Fibroblast of the aortic adventitia (primary cell): ENCODE measurements at places on chromosomes 2 and 18. TPM values are rescaled to one million over a fixed set of nuclear protein-coding genes. Genes with fewer than 3 reads are reported as not detected.

The MYL1 gene
- total RNA-seq: not detected in 2 replicates

The CTDP1 gene
- 14.1 and 15.5 TPM in 2 replicates for total RNA-seq

The NEB gene
- total RNA-seq: 0.27 and 0.41 TPM in 2 replicates

The STARD6 gene
- not detected in 2 replicates for total RNA-seq

The FKBP1B gene
- 3.5 and 7.9 TPM in 2 replicates for total RNA-seq

The POTEJ gene
- total RNA-seq: not detected in 2 replicates

DNA sequence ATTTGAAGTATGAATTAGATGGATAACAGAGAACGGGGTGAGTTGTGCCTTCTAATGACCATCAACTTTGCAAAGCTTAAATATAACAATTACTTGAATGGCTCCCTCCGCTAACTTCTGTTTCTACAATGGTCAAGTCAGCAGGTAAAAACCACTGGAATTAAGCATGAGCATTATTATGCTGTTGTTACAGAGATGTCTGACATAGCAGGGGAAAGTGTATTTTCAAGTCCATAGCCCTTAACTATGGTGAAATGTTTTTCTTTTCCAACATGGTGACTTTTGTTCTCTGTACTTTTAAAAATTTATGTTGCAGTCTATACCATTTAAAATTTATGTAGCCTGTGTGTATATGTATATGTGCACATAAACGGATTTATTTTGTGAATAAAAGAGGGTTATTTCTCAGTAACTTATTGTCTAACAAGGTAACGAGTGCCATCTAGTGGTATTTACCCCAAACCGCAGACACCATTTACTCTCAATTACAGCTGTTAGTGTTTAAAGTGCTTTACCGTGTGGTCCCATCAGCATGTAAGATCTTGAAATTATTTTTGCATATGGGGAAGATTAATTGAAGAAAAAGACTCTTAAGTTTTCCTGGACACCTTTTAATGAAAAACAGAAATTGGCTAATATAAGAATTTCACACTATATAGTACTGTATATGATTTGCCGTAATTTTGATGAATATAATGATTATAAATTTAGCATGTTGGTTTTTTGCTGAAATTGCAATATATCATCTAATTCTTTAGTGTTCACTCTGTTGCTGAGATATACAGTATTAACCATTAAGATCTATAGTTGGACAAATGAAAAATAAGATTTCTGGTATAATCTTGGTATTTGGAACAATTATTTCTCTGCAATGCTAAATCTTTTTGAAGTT lies 78.2 kb downstream of the UBE2E3 start:
- DNase-seq: peak; percentile 53

DNA sequence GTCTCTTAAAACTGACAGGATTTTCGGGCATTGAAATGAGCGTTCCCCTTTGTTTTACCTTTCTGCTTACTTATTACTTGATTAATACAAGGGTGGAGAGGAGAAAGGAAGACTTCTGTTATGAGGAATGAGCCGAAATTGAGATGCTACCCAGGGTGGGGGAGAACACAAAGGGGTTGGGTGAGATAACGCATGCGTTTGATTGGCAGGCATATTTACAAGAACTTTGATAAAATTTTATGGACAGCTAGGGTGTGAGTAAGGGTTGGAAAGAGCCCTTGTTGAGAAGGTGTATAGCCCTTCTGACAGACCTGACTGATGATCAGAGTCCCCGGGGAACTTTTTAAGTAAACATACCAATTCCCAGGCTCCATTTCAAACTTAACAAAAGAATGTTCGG lies 1.8 kb downstream of the RNF138 start:
- DNase-seq: peak; percentile 21

DNA sequence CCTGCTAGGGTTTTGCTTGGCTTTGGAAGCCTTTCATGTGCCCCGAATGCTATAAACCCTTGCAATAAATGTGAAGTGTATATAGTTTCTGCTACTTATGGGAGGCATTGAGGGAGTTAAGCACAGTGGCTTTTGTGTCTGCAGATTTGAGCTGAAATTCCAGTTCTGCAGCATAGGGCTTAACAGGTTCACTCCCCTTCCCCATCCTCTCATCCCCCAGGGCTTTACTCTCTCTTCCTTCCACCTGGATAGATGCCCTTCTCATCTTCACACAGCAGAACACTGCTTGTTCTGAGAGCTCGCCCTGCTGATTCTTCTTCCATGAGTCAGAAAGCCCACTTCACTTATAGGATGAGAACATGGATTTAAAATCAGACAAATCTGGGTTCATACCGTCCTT lies 37.2 kb downstream of the SOX11 start:
- no peak for DNase-seq

- DNase-seq: no peak
Measured at GRCh38 chr18:3216987-3217386, 2.8 kb downstream of the MYOM1 start.

DNA sequence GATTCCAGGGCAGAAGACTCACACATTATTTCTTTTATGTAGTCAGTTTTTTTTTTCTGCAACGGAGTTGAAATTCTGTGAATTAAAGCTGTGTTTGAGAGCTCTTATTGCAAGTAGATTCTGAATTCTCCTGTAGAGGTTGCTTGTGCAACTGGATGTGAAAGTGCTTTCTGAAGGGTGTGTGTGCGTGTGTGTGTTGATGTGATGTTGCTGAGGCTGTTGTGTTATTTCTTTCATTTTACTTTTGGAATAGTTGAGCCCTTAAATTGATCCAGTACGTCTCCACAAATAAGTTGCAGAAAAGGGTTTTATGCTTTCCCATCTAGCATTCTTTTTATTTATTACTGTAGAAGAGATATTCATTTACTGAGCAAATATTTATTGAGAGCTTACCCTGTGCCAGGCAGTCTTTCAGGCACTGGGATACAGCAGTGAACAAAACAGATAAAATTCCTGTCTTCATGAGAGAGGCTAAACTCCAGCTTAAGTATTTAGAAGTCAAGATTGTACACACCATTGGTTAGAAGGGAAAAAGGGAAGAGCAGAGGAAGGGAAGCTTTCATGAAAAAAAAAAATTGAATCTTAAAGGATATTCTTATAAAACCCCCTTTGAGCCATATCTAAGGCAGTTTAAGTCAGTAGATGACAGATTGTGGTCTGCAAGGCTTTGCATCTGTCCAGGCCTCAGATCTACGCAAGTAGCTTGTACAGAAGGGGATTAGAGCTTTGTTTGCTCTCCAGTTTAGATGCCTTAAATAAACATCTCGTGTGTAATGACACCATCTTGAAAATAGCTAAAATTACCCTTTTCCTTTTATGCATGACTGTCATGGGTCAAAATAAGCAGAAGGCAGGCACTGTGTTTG lies 58.2 kb downstream of the MYO1B start:
- DNase-seq: no peak

- peak; percentile 20 for DNase-seq
Measured at GRCh38 chr2:138327967-138328366, 173.6 kb upstream of the SPOPL start.

GRCh38 chr2:173282795-173283545 lies 71.7 kb upstream of the CDCA7 start:
- DNase-seq: no peak

DNA sequence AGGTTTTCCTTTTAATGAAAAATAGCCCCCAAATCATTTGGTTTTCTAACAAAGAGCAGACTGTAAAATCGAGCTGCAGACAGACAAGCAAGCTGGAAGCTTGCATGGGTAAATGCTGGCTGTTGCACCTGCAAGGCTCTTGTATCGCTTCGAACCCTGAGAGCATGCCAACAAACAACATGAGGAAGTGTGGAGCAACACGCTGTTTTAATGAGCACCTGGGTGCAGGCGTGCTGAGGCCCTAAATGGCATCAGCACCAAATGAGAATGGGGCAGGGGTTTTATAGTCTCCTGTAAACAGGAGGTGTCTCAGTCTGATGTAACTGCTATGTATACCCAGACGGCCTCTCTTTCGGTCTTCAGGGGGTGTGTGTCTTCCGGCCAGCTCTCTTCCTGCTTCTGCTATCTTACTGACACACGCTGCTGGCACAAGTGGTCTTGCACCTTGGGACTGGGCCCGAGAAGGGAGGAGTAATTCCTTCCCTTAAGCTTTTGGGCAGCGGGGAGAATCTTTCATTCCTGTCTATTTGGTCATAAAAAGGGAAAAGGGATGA lies 31.9 kb upstream of the CDH2 start:
- no peak for DNase-seq

DNA sequence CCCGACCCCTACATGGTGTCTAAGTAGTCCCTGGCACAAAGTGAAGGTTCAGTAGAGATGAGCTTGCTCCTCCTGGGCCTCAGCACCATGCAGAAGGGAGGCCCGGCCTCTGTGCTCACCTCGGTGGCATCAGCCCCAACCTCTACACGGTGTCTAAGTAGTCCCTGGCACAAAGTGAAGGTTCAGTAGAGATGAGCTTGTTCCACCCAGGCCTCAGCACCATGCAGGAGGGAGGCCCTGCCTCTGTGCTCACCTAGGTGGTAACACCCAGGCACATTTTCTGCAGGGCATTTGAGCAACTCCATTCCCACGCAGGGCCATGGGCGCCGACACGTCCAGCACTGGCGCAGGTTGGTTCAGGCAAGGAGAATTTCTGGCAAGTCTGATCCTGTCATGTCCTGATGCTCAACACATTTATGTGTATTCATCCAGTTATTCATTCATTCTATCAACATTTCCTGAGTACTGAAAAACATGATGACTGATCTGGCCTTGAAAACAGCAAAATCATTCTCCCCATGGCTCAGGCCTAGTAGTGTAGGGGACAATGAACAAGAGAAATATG lies 408.2 kb upstream of the MYT1L start:
- DNase-seq: no peak

- DNase-seq: no peak
Measured at GRCh38 chr2:222671259-222672067, at the start of gene MOGAT1. Gene MOGAT1, plus strand, starts transcription at chr2:222671658. Its CDS starts 128 bp downstream, at chr2:222671786.

- peak; percentile 30 for DNase-seq
Measured at GRCh38 chr2:109690822-109691541, 76.8 kb downstream of the SOWAHC start.
